AG20443 (cell line): ENCODE measurements at places on chromosomes 6 and 20.

- no peak for DNase-seq
Observed at GRCh38 chr20:13305284-13305683, 84.2 kb downstream of the ISM1 start.

DNA sequence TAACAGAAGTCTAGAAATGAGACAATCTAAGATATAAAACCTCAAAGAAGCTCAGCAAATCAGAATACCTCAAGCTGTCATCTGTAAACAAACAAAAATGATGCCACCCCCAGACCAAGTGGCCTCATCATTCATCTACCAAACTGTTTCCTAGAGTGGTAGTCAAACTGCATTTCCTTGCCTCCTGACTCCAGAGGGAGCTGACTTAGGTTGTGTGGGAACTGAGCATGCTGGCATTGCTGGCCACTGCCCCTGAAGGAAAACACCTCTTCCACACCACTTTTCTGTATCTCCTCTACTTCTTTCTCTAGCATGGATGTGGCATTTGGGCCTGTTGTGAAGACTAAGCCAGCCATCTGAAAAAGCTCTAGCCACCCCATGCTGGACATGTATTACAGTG, 56.3 kb downstream of the ZHX3 start:
- DNase-seq = no peak

DNA sequence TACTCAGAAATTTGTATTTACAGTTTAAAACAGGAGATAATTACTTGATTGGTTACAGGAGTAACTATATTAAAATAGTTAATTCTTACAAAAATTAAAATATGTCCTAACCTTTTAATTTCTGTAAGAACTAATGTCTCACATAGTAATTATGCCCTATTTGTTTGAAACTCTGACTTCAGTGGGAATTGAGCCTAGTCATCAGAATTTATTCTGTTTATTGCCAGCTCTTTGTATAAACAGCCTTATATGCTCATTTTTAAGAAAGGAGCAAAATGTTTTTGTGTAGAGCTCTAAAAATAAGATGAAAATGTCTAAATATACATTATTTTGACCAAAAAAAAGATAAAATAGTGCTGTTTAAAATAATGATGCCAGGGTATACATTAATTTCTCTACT, 21.5 kb downstream of the TRMT11 start:
- DNase-seq = no peak

DNA sequence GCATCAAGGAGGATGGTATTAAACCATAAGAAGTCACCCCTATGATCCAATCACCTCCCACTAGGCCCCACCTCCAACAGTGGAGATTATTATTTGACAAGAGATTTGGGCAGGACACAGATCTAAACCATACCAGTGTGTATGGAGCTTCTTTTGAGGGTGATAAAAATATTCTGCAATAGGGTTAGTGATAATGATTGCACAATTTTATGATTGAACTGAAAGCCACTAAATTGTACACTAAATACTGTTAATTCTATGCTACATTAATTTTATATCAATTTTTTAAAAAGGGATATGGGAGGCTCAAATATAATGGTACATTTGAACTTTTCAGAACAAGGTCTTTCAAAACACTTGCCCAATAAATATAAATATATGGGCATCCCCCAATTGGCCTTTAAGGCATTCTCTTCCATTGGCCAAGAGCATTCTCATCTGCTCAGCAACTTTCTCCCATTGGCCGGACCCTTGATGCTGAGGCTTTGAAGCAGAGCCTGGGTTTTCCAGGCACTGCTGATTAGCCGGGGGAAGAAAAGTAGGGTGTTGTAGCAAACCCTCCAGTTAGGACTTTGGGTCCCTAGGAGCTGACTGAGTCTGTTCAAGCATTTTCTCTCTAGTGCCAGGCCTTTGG, 209.9 kb downstream of the LRFN2 start:
- no peak for DNase-seq

GRCh38 chr6:135753196-135753595, 98.3 kb upstream of the PDE7B start:
- no peak for DNase-seq

- no peak for DNase-seq
Observed at GRCh38 chr6:55674672-55675071, 95.7 kb upstream of the HMGCLL1 start.

DNA sequence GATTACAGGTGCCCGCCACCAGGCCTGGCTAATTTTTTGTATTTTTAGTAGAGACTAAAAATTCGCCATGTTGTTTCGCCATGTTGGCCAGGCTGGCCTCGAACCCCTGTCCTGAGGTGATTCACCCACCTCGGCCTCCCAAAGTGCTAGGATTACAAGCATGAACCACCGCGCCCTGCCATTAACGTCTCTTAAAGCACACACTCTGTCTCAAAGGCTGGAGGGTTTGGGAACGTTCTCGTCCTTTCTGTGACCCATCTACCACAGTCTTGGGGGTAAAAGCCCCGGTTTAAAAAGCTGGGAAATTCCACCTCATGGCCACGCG, 57.8 kb upstream of the ARID1B start:
- no peak for DNase-seq

DNA sequence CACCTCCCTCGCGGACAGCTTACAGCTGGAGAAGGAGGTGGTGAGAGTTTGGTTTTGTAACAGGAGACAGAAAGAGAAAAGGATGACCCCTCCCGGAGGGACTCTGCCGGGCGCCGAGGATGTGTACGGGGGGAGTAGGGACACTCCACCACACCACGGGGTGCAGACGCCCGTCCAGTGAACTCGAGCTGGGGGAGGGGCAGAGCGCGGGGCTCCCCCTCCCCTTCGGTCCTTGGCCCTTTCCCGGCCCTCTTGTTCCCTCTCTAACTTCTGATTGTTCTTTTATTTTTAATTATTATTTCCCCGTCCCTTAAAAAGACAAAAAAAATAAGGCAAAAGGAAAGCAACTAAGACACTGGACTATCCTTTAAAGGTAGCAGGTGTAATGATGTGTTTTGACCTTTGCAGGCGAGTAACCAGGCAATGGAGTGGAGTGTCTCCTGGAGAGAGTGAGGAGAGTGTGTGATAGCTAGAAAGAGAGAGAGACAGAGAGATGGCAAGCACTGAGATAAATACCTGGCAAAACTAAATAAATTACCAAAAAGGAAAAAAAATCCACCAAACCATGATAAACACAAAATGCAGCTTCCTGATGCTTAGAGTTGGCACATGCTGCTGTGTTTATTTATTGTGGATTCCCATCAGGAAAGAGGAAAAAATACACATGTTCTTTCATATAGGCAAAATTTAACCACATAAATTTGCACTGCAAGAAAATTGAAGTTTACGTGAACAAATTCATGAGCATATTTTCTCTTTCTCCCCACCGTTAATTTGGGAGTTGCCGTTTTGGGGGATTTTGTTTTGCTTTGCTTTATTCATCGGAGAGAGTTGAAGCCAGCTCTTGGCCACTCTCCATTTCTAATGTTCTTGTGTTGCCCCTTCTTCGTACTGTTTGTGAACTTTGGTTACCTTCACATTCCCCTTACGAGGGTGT, 1.9 kb downstream of the POU3F2 start:
- DNase-seq = no peak

GRCh38 chr6:68126089-68126749, 508.9 kb upstream of the ADGRB3 start:
- no peak for DNase-seq

DNA sequence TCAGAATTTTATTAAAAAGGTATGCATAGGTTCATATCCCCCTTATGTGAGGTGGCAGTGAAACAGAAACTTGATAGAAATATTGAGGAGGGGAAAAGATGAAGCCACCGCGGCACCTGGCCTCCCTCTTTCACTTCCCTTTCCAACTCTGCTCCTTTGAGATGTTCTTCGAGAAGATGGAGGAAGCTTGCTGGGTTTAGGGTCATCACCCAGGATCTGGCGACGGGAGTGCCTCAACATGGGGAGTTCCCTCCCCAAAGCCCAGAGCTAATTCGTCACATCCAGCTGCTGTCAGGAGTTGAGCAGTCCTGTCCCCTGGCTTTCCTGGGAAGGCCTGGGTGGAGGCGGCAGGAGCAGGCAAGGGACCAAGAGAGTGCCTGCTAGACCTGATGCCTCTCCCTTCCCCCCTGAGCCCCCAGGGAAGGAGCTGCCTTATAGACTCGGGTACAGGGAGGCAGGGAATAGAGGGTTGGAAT, 29.1 kb downstream of the RREB1 start:
- DNase-seq = no peak

DNA sequence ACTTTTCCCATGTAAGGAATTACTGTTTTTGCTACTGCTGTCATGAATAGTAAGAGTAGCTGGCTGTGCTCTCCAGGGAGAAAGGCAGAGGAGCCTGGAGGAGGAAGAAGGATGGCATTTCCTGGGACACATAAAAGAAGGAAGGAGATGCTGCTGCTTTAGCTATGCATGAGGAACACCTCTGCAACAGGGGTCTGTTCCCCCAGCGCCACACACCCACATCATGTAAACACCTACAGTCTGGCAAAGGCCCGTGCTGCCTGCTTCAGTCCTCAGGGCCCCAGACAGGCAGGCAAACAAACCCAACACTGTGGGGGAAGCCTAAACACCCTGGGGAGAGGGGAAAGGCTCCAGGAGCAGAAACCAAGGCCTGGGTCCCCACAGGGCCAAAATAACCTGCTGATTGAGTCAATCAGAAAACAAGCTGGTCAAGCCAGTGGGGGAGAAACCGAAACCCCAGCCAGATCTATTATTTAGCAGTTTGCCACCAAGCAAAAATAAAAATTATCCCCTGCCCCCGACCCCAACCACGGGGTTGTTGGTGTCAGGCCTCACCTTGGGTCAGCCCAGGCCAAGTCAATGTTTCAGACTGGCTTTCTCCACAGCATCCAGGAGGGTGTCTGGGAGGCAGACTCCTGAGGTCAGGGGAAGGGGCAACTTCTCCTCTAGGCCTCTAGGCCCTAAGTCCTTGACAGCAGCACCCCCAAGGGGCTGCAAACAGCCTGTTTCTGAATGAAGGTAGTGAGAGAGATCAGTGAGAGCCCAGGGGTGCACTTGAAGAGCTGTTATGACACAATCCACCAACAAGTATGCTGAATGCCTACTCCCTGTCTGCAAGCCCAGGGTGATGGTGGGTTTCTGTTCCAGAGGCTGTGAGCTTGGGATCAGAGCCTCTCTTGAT, 34.6 kb upstream of the SCUBE3 start:
- no peak for DNase-seq

DNA sequence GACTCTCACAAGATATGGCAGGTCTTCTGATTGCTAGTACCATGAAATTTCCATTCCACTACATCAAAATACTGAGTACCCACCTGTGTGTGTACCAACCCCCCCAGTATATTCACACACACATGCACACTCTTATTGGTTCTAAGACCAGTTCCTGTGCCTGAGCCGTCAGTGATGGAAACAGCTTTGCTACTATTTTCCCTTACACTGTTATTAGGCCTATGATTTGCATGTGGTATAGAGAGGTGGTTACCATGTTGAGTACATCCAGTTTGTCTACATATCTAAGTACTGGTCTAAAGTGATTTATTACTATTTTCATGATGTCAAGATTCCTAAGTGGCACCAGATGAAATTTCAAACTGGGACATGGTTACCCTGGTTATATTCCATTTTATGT, 459.9 kb downstream of the BCKDHB start:
- no peak for DNase-seq

DNA sequence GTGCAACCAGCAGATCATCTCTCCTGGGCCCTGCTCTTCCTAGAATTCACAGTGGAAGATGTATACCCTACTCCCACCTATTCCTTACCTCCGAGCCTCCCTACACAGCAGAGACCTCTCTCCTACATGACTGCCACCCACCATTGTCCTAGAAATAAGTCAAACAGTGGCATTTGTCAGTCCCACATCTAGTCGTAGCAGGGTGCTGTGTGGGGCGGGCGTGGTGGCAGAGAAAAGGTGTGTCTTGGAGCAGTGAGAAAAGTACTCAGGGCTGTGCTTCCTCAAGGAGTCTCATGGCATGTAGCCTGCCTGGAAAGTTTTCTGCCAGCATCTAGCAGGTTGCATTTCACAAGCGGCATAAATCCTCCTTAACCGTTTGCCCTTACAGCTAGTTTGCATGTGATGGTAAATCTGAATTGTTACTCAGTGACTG, 59.4 kb upstream of the PTGIS start:
- no peak for DNase-seq

GRCh38 chr20:58555078-58555765, 40.0 kb upstream of the APCDD1L start:
- peak; percentile 89 for DNase-seq

DNA sequence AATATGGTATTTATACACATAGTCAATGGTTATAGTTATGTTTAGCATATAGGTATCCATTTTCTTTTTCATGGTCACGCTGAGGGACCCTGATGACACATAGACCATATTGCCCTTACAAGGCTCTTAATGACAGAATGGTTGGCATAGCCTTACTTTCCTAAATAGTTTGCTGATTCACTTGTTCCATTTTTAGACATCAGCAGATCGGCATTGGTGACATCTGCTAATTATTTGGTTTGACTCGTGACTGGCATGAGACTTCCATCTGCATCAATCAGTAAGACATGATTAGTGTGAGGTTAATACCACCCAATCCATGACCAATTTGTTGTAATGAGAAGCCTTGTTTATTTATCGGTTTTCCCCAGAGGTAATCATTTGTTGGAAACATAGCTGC, 309.7 kb downstream of the ALDH8A1 start:
- no peak for DNase-seq

DNA sequence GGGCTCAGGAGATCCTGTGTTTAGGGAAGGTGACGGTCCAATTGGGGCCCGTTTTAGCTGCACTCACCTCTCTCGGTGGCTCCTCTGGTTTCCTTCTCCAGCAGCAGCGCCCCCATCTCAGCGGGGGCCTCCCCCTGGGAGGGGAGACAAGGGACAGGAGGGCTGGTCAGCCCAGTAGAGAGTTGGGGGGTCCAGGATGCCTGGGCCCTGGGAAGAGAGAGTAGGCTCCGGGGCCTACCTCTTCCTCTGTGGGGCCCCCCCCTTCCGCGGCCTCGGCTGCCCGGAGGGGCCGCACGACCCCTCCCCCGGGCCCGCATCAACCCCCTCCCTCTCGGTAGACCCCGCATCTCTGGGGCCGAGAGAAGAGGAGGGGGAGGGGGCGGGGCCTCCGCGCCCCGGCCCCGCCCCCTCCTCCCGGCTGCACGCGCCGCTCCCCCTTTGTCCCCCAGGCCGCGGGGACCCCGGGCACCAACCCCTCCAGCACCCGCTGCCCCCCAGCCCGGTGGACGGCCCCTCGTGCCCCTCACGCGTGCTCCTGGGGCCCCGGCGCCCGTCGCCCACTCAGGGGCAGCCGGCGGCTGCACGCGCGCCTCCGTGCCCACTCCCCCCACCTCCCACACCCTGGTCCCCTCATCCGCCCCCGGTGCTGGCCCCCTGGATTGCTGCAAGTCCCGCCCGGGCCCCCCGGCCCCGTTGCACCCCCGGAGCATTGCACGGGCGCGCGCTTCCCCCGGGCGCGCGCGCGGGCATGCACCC, 464 bp downstream of the EHMT2 start:
- DNase-seq = no peak

- peak; percentile 45 for DNase-seq
Observed at GRCh38 chr6:113271437-113271836, 585.7 kb upstream of the MARCKS start.

- DNase-seq = no peak
Observed at GRCh38 chr6:87366072-87366827, 21.6 kb downstream of the C6orf163 start.

DNA sequence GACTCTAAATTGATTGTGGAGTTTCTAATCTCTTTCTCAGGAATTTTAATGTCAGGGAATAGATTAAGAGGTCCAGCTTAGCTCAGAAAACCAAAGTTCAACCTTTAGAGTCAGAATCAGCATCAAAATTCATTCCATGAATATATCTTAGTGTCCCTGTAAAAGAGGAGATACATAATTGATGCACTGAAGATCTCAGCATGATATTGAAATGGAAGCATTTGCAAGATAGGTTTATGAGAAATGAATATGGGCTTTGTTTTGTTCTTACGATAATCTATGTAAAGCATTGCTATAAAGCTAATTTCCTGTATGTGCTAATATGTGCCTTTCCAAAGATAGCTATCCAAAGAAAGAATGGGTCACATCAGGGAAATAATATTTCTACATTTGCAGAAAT, 404.5 kb upstream of the HSF2 start:
- no peak for DNase-seq
